Ecto neural progenitor cell (in vitro differentiated cells): ENCODE measurements at places on chromosomes 2 and 18.

- DNase-seq = no peak
Observed at GRCh38 chr2:160010361-160011145, 51.9 kb downstream of the PLA2R1 start.

DNA sequence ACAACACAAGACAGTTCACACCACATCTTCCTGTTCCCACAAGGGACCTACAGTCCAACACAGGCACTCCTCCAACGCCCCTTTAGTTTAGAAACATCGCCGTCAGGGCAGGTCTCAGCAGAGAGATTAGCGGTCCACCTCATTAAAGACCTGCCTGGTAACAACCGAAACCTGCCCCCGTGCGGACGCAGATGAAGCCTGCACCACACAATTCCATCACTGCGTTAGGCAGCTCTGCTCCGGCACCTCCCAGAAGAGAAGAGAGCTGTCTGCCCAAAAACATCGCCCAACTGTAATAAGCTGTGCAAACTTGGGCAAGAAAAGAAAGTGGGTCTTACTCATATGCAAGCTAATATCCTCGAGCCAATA, 32.7 kb downstream of the ZNF516 start:
- peak; percentile 38 for DNase-seq

DNA sequence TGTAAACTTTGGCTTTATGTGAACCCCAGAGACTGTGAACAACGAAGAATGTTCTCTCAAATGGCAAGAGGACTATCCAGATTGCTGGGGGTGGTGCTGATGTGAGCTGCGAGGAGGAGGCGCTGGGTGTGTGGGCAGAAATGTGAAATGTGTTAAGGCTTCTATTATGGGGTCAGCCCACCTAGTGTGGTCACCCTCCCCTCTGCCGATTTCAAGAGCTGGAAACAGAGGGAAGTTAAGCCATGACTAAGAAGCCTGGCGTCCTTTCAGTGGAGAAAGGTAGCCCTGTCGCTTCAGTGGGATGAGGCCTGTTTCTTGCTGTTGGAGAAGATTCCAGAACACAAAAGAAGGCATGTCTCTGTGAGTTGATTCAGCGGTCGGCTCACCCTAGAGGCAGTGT, 89.0 kb upstream of the KCTD1 start:
- DNase-seq = no peak

GRCh38 chr2:65027616-65028244, 28.5 kb upstream of the CEP68 start:
- no peak for DNase-seq

DNA sequence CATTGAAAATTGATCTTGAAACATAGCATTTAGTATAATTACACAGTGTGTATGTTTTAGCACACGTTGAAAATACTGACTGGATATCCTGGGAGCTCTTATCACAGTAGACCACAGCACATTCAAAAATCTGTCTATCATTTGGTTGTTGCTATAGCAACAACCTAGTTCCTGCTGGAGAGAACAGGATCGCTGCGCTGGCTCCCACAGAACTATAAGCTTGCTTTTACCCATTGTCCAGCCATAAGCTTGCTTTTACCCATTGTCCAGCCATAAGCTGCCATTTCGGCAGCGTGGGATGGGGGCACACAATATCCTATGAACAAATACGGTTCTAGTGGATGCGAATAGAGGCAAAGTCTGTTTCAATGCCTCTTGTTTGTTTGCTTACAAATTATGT, 70.4 kb upstream of the ST6GAL2 start:
- DNase-seq = no peak

DNA sequence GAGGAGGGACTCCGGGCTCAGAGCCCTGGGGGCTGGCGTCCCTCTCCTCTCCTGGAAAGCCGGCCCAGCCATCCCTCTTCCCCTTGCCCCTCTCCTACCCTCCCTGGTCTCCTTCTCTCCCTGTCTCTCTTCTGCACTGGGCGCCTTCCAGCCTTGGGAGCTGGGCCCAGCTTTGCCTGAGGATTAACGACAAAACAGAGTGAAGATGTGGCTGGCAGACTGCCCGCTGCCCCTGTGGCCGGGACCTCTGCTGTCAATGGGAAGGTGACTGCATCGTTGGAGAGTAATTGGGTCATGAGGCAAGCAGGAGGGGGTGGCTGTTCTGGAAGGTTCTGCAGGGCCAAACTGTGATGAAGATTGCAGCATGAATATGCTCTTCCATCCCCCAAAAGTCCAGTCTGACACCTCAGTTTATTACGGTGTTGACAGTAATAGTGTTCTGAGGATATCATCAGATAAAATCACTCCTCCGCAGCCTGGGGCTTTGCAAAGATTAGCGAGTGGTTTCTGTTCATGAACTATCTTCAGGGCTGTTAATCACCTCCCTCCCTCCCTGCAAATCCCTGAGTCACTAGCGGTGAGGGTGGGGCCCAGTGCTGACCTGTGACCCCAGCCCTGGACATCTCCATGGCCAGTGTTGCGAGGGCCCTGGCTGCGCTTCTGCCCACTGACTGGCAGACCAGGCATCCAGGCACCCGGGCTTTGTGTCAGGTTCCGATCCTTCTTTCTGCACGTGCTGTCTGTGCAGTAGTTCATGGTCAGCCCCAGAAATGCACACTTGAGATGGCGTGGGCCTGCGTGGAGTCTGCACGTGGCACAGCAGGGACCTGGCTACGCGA, 23.0 kb downstream of the RTP5 start:
- DNase-seq = no peak

- DNase-seq = no peak
Observed at GRCh38 chr2:174553811-174554493, 43.7 kb downstream of the WIPF1 start.

DNA sequence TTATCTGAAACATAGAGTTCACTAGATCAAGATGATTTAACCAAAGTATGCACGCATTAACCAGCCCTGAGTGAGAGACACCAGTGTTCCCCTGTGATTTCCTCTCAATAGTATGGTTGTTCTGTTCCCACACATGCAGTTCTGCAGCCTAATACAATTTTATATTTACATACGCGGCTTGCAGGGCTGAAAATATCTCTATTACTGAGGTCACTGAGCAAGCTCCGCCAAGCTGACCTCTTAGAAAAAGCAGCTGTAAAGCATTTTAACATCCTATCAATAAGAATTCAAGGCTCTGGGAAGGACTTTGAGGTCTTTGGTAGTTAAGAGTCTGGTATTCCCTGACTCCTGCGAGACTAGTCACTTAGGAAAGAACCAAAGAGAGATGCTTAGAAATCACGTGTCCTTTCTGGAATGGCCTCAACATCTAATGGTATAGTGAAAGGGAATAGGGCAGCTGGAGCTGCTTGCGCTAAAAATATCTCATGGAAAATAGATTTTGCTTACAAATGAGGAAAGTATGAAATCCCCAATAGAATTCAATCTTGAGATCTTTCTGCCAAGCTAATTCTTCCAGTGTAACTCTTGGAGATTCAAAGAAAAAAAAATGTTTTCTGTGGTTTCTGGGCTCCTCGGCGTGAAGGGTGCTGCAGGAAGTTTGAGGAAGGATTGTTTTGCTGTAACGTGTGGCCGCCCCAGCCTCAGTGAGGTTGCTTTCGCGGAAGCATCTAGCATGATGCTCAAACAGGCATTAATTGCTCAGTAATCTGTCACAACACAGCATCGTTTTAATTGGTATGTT, 59.2 kb downstream of the DOCK10 start:
- no peak for DNase-seq
